ENCODE measurements at places on chromosomes 3 and 15. TPM values are rescaled to one million over a fixed set of nuclear protein-coding genes. Genes with fewer than 3 reads are reported as not detected.

The WDR73 gene
- total RNA-seq: 42.4 TPM

The TRAIP gene
- total RNA-seq: 17.8 TPM

The C3orf85 gene
- not detected for total RNA-seq

The C15orf40 gene
- 30.6 TPM for total RNA-seq

The SLC51A gene
- total RNA-seq: not detected

The RUVBL1 gene
- total RNA-seq: 156 TPM

The SPATA12 gene
- total RNA-seq: not detected

The ATP10A gene
- not detected for total RNA-seq

The CNTN3 gene
- 2.6 TPM for total RNA-seq

The SNX22 gene
- 2.7 TPM for total RNA-seq

The AHSG gene
- 4.9 TPM for total RNA-seq

The CGNL1 gene
- total RNA-seq: 1.1 TPM

The KCNMB2 gene
- total RNA-seq: not detected

The SLC22A13 gene
- 1.1 TPM for total RNA-seq

The CHDH gene
- total RNA-seq: 0.24 TPM

The GPR156 gene
- total RNA-seq: 1.2 TPM

The ZBED2 gene
- not detected for total RNA-seq

The EIF4E3 gene
- total RNA-seq: 3.1 TPM

The C3orf49 gene
- not detected for total RNA-seq

The NDN gene
- total RNA-seq: not detected

The CTSH gene
- total RNA-seq: 3.6 TPM

The GHSR gene
- not detected for total RNA-seq

The FOXB1 gene
- not detected for total RNA-seq

The LIPH gene
- total RNA-seq: 12.1 TPM

The EPHB3 gene
- 19.4 TPM for total RNA-seq

The ZNF502 gene
- total RNA-seq: 2.2 TPM

The ALDH1A2 gene
- 1.7 TPM for total RNA-seq

The ADAMTS17 gene
- 0.15 TPM for total RNA-seq

The LRRN1 gene
- total RNA-seq: not detected

The KCNMB3 gene
- 4.3 TPM for total RNA-seq

The TIMMDC1 gene
- total RNA-seq: 96.7 TPM

The ZNF660 gene
- 5.8 TPM for total RNA-seq

The NMB gene
- total RNA-seq: 15.1 TPM

The MRAS gene
- 0.77 TPM for total RNA-seq

The CPLX3 gene
- total RNA-seq: 0.17 TPM

The TUSC7 gene
- total RNA-seq: not detected

The OSTN gene
- not detected for total RNA-seq

The SEMA3G gene
- not detected for total RNA-seq

The SLC12A1 gene
- total RNA-seq: not detected

The FEZF2 gene
- not detected for total RNA-seq

The MGLL gene
- 0.90 TPM for total RNA-seq

The PLIN1 gene
- 0.46 TPM for total RNA-seq

The TXNRD3 gene
- 5.5 TPM for total RNA-seq

The TRIM42 gene
- not detected for total RNA-seq
